ENCODE measurements at places on chromosomes 11 and 22. TPM values are rescaled to one million over a fixed set of nuclear protein-coding genes. Genes with fewer than 3 reads are reported as not detected.

GRCh38 chr11:106482917-106483785 lies 405.7 kb downstream of the AASDHPPT start:
- DNase-seq = no peak

DNA sequence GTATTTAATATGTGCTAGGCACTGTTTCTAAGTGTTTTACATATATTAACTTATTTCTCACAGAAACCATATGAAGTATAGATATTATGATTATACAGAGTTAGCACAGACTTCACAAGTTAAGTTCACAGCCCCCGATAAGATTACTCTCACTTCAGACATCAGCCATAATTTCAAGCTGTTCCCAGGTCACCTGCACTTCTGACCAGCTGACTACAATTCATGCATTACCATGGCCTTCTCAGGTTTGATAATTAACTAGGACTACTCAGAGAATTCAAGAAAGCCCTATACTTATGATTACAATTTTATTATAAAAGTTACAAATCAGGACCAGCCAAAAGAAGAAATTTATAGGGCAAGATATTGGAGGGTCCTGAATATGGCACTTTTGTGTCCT lies 68.2 kb upstream of the RRM1 start:
- no peak for DNase-seq

GRCh38 chr22:39949964-39950737 lies 10.0 kb upstream of the TMA7B start:
- peak; percentile 87 for DNase-seq

GRCh38 chr11:2090172-2091111 lies 48.7 kb downstream of the IGF2 start:
- no peak for DNase-seq

C22orf42 gene
- total RNA-seq = not detected

DNA sequence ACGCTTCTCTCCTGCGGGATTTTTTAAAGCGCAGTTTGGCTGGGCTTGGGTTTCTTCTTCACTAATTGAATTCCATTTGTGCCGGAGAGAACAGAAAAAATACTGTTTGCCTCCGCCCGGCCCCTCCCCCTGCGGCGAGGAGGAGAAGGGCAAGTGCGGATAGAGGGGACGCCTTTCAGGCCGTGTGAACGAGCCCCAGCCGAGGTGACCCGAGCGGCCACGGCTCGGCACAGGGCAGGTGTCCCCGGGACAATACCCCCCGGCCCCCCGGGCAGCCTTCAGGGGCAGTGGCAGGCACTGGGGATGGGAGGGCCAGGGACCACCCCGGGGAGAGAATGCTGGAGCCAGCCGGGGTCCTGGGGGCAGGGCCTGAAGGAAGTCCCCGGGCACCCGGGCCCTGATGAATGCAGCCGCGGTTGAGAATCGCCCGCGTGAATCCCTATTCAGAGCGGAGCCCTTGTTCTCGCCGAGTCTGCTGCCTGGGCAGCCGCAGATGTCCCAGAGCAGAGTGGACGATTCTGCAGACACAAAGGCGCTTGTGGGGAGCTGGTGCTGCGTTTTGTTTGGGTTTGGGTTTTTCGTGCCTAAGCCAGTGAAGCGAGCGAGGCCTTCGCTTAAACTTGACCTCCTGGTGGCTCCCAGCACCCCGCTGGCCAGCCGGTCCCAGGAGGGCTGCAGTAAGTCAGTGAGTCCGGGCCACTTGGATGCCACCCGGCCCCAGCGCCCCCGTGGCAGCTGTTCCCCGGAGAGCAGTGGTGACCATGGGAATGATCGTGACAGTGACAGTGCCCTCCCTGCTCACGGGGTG lies 96.0 kb downstream of the WNT7B start:
- no peak for DNase-seq

DDB1 gene
- 211 TPM for total RNA-seq

LRP4 gene
- total RNA-seq = 17.5 TPM

DNA sequence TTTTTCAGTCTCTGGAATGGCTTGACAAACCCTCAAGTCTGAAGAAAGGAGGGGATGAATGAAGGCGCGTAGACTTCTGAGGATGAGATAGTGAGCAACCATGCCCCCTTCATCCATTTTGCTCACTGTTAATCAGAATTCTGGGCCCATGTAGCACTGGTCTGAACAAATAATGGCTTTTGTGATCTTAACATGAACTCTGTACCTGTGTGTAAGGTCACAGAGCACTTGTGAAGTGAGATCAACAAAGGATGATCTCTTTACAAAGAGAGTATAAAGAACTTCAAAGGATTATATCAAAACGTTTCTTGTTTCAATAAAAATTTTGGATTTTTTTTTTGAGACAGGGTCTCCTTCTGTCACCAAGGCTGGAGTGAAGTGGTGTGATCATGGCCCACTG lies 976.7 kb downstream of the OPCML start:
- no peak for DNase-seq

GRCh38 chr11:30471244-30471643 lies 114.9 kb downstream of the MPPED2 start:
- no peak for DNase-seq

DNA sequence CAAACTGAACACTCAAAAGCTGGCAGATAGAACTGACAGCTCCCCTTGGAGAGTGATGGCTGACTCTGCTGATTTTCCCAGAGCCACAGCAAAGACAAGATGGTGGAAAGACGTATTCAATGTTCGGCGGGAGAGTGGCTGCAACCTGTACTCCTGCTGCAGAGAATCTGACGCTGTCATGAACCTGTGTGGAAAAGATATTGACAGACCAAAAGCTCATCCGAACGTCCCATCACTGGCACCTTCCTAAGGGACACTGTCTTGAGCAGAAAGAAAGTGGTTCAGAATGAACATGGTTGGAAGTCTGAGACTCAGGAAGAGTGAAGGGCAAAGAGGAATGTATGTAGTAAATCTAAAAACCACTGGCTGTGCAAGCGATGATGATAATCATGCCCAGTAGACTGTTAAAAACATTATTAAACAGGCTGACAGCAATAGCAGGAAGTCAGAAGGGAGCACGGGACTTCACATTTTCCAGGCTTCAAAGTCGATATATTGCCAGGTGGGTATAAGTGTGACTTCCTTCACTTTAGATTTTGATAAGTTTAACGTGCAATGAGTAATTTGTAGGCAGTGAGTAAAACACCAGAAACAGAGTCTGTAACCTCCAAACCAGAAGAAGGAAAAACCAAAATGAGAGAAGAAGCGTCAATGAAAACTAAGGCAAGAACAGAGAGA lies 6.2 kb upstream of the IL17REL start:
- no peak for DNase-seq

PKNOX2 gene
- total RNA-seq = not detected

GRCh38 chr22:27045103-27045947 lies 387.9 kb downstream of the MIAT start:
- DNase-seq = no peak

MS4A8 gene
- total RNA-seq = not detected

GRCh38 chr22:22507743-22508273 lies 734 bp downstream of the ZNF280B start:
- DNase-seq = peak; percentile 27

ARHGAP8 gene
- total RNA-seq = not detected

HYOU1 gene
- 117 TPM for total RNA-seq

GRCh38 chr22:26364066-26365015 lies 64.7 kb upstream of the ASPHD2 start:
- peak; percentile 88 for DNase-seq

TMEM45B gene
- not detected for total RNA-seq

DNA sequence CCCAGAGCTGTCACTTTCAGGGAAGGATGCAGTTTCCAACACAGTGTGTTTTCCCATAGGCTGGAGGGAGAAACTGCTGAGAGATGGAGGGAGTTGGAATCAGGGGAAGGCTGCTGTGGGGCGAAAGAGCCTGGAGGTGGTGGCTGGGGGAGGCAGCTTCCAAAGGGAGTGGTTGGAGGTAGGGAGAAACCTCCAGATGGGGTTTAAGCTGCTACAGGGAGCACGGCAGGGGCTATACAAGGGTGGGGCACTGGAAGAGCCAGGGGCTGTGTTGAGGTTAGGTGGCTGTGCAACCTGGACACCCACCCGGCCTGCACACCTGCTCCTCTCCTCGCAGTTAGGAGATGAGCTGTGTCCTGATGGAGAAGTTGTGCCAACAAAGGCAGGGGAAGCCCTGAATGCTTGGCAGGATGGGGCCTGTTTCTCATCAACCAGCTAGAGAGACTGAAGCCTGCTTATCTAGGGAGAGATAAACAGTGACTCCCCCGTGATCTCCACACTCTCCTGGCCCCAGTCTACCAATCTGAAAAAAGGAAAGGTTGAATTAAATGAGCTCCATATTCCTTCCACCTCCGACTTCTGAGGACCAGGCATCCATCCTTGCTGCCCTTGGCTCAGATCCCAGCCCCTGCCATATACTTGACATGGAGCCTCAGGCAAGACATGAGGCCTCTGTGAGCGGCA lies 3.6 kb upstream of the SLCO2B1 start:
- no peak for DNase-seq

DNA sequence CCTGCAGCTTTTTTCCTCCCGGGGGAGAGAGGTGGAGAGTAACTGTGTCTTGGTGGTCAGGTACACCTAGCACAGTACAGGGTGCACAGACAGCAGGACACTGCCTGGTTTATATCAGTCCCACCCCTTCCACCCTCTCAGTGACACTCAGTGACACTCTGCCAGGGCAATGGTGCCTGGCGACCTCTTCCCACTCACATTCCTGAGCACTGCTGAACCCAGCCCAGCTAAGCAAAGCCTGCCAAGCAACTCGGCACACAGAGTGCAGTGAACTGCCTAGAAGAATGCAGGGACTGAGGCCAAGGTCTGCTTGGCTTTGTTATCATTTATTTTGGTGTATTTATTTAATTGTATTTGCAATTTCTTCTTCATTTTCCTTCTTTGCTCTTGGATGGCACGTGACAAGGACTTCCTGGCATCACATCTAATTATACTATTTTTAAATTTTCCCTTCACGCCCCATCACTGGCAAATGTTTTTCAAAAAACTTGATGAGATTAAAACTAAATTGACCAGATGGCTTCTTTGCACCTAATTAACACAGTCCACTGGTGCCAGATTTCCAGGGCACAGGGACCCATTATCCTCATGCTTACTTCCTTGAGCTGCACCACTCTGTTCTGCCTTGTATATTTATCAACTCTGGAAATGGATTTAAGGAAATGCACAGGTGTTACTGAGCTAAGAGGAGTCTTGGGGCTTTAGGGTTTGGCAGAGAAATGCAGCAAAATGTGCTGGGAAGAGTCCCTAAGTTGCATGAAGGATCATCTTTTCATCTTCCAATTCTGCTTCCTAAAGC lies 205.6 kb downstream of the ADAMTS15 start:
- no peak for DNase-seq

TRIM51 gene
- total RNA-seq = not detected

- no peak for DNase-seq
Observed at GRCh38 chr22:28874811-28875320, 8.5 kb upstream of the ZNRF3 start.

DNA sequence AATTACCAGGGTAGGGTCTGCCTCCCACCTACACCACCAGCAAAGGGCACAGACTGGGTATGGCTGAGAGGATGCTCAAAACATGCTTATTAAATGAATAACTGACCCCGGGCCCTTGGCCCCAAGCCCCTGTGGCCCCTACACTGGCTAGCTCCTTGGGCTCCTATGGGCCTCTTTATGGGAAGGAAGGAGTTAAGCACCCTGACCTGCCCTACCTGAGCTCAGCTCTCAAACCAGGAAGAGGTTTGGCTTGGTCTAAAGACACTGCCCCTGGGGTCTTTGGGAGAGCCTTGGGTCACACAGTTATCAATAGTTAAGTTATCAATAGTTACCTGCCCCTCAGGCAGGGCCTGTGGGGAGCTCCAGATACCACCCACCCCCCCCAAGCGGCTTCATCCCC lies 1.2 kb downstream of the USH1C start:
- DNase-seq = no peak

TMEM258 gene
- 173 TPM for total RNA-seq

DNA sequence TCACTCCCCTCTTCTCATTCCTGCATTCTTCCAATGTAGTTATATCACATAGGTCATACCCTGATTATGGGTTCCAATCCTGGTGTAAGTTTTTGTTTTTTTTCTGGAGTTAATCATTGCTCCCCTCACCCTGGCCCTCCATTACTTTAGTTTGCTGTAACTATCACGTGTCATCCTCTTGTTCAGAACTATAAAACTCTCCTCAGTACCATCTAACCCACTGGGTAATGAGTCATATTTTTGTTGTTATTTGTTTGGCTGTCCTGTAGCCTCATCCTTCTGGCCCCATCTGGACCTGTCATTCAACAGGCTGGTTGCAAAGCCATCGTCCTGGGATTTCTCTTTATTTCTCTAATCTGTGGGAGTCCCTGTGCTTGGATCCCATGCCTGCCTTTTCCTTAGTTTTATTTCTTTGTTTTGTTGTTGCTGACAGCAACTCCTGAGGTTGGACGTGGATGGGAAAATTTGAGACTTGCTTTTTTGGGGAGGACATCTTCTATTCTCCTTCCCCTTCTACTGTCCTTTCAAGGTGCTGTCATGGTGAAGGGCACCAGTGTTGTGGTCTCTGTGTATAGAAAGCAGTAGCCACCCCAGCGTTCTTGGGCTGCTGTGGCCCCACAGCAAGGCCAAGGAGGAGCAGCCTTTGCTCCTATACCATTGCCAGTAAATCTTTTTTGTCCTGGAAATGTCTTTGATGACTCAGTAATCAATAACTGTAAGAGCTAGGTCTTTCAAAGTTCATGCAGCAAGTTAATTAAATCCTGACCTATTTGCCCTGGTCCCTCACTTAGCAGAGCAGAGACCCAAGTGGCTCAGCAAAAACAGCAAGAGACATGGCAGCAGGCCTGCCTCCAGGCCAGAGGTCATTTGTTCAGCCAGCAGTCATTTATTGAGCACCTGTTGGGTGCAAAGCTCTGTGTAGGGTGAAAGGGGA lies 82.5 kb downstream of the C22orf31 start:
- no peak for DNase-seq

DNA sequence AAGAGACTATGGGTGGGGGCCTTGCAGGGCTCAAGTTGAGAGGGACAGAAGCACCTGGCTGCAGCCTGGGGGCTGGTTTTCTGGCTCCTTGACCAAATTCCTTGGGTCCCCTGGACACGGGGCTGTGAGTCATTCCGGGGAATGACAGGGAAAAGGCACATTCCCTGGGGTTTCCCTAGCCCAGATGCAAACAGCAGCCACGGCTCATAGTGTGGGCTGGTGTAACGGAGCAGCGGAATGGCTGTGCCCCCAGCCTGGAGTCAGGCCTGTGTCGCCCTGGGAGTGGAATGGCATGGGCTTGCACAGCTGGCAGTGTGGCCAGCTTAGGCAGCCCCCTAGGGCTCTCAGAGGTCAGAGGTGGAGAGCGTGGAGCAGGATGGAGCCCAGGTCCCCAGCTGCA lies 77.6 kb upstream of the KCNQ1OT1 start:
- DNase-seq = no peak
